ENCODE measurements at places on chromosomes 2 and 18.

- DNase-seq, result no peak
Observed at GRCh38 chr2:99959261-99960014, 183.0 kb downstream of the AFF3 start.

DNA sequence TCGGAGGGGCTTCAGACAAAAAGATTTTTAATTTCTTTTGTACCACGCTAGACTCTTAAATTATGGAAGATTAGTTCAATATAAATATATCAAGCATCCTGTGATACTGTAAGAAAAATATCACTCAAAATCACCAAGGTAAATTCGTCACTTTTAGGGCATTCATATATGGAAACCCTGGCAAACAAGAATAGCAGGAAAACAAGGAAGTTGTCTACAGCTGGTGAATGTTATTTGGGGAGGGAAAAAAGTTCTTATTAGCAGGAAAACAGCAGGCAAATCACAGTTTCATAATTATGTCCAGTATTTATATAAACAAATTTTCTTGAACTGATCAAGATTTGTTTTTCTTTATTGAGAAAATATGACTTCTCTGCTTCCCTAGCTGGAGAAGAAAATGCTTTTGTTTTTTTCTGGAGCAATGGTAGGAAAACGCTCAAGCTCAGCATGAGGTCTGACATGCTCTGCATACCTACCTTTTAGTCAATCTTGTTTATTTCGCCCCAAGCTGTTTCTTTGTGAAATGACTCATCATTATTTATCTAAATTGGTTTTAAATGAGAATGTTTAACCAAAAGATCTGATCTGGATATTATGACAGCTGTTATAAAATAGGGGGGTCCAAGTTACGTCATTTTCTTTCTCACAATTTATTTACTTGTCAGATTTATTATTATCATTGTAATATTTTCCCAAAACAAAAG lies 14.7 kb downstream of the LINC00305 start:
- DNase-seq, result no peak

- no peak for DNase-seq
Observed at GRCh38 chr18:49560624-49561288, 1.1 kb upstream of the LIPG start.

- DNase-seq, result no peak
Observed at GRCh38 chr2:117943013-117943672, 70.7 kb downstream of the CCDC93 start.

DNA sequence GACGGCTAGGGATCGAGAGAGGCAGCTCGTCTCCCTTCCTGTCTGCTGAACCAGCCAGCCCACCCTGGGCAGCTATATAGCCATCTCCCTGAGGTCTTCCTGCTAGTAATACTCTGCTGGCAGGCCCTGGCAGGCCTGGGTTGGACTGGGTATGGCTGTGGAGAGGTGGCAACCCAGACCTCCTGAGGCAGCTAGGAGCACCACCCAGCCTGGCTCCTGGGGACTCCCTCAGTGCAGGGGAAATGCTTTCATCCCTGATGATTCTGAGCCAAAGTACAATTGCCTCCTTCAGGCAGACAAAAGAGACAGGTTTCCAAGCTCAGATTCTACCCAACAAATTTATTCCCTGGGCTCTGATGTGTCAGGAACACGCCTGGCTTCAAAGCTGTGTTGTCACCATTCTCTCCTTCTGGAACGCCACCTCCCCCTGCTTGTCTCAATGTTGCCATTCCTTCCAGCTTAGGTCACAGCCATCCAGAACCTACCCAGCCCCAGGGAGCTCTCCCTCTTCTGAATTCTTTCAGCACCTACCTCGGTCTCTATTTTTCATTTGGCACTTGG lies 4.7 kb upstream of the DNAJB2 start:
- no peak for DNase-seq

DNA sequence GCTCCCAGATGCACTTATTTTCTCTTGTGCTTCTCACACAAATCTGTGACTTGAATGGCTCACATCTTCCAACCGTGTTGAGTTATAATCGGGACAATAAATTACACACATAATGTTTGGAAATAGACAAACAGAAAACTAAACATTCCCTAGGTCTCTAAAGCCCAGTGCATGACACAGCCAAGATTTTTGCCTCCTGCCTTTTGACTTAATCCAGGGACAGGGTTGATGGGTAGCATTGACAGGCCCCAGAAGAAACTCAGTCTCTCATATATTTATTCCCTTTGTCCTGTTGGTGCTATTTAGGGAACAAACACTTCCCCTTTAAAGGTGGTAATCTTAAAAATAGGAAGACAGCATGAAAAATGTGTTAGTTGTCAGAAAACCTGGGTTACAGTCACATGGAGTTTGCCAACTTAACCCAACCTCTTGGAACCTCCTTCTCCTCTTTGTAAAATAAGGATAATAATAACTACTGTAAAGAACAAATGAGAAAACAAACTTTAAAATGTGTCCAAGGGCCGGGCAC lies 24.0 kb upstream of the ARPC2 start:
- DNase-seq, result no peak

DNA sequence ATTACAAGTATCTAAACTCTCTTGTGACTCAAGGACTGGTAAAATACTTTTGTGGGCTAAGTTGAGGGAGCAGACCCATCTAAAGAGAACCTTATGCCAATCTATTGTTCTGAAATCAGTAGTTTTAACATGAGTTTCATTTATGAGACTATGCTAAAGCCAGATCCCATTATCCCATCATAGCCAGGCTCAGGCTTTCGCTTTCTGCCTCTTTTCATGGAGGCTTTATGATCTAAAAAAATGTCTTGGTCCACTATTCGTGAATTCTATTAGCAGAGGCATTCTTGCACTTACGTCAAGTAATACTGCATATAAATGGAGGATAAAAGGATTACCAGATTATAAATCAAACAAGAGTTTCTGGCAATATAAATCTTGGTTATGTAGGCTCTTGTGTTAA lies 1636.9 kb upstream of the ACVR2A start:
- DNase-seq, result no peak

DNA sequence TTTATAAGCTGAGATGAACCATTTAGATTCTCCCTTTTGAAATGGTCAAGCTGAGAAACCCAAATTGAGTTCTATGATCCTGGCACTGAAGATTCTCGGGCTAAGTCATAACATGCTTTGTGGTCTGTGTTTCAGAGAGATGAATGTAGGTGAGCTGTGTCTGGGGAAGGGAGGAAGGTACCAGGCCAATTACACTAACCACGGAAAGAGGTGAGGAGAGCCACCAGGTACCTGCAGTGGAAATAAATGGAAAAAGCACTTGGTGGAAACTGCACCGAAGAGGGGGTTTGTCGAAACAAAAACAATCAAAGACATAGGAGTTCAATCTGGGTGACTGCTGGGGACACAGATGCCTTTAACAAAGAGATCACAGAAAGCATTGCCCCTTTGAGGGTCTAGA lies 963 bp upstream of the MRPL44 start:
- DNase-seq, result no peak

GRCh38 chr18:75496151-75496550 lies 68.6 kb upstream of the SMIM21 start:
- no peak for DNase-seq

DNA sequence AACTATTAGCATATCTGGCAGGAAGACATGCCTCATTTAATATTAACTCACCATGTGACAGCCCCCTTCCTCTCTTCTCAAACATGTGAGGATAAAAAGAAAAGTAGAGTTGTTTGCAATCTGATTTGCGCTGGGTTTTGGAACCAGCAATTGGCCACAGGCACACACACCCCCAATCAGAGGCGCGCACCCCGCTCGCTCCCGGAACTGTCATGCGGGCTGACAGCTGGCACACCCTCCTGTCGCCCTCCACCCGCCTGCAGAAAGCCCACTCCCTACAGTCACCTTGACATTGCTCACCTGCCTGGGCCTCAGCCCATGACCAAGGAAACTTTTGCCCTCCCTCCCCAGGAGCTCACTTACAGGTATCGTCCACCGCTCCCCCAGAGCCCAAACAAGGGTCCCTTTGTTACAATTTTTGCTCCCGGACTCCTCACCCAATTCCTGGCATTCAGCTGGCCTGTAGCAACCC lies 1.1 kb downstream of the COBLL1 start:
- DNase-seq, result peak; percentile 66

DNA sequence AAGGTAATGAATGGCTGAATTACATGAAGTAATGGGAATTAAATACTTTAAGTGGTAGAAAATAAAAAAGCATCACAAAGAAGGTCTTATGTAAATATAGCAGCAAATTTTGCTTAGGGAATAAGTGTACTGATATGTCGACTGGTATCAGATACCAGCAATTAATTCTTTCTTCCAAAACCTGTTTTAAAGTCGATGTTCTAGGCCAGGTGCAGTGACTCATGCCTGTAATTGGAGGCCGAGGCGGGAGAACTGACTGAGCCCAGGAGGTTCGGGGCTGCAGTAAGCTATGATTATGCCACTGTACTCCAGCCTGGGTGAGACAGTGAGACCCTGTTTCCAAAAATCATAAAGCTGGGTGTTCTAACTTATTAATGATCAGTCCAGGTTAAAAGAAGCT lies 30.3 kb downstream of the SP3 start:
- no peak for DNase-seq

DNA sequence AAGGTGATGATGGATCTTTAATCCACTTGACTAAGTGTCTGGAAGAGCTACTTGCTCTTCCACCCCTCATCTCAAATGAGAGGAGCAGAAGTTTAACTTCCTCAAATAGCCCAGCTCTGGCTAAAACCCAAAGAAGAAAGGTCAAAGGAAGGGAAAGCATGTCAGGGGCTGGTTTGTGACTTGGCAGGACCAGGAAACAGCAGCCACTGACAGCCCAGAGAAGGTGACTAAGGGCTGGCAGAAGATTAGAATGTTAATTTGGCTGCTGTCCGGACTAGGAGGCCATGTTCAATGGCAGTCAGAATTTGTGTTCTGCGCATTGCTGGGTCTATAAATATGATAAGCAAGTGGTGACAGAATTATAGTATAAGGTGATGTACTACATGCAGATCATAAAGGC lies 386.2 kb downstream of the SETBP1 start:
- peak; percentile 31 for DNase-seq

DNA sequence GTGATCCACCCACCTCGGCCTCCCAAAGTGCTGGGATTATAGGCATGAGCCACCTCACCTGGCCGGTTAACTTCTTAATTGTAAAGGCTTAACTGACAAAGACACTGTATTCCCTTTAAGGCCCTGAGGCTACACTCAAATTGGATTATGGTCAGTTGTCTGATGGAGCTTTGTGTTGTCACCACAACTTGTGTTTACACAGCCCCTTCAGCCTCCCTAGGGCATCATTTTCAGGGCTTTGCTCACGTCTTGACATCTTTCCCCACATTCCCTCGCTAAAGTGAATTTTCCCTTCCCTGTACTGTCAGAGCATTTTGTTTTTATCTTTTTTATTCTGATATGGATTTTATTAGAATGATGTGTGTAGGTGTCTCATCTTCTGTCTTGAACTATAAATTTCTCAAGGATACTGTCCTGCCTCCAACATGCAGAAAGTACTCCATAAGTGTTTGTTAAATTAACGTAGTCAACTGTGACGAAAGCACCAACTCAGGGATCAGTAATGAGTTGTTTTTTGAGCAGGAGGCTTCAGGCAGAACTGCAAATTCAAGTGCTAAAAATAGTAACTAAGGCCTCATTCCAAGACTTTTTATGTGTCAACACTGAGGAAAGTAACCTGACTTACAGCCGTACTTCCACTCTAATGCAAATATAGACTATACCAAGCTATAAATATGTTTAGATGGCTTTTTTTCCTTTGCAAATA lies 77.1 kb upstream of the NARS1 start:
- no peak for DNase-seq

- peak; percentile 16 for DNase-seq
Observed at GRCh38 chr2:68734688-68735525, at the start of gene ARHGAP25. ARHGAP25 (plus strand) TSS chr2:68734811; CDS start chr2:68735200, 389 bp downstream.

- DNase-seq, result no peak
Observed at GRCh38 chr2:70596739-70597138, 43.1 kb upstream of the TGFA start.

GRCh38 chr18:79164706-79165105 lies 95.5 kb downstream of the ATP9B start:
- DNase-seq, result no peak

- no peak for DNase-seq
Observed at GRCh38 chr2:231139796-231140195, 15.0 kb upstream of the HTR2B start.

GRCh38 chr2:18856765-18857164 lies 267.4 kb upstream of the NT5C1B start:
- no peak for DNase-seq

DNA sequence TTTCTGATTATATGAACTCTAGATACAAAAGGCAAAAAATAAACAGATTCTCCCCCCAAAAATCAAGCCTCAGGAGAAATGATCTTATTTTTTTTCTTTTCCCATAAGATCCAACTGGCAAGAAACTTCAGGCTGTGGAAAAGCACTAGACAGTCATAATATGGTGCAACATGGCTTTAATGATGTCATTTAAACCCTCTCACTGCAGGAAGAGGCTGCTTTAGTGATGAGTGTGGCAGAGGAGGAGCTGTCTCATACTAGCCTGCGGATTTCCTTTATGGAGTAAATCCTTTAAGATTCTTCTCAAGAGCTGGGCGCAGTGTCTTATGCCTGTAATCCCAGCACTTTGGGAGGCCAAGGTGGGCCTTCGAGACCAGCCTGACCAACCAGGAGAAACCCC lies 83.3 kb upstream of the CD28 start:
- DNase-seq, result no peak

DNA sequence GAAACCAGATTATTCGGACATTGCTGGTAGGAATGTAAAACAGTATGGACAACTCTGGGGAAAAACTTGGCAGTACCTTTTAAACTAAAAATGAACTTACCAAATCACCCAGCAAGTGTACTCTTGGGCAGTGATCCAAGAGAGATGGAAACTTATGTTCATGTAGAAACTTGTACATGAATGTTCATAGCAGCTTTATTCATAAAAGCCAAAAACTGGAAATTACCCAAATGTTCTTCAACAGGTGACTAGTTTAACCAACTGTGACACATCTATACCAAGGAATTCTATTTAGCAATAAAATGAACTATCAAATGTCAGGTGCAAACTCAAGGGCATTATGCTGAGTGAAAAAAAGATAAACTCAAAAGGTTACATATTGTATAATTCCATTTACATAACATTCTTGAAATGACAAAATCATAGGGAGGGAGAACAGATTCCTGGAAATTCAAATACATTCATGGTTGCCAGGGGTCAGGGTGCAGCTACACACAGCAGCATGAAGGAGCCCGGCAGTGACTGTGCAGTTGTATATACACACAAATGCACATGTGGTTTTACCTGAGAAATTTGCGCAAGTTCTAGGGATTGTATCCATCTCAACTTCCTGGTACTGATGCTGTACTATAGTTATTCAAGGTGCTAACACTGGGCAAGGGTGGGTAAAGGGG lies 3.5 kb upstream of the RNU4ATAC start:
- DNase-seq, result peak; percentile 25
